ENCODE measurements at places on chromosomes 4 and X.

- DNase-seq = peak; percentile 85
Measured at GRCh38 chr4:159191989-159192388, 89.1 kb downstream of the RAPGEF2 start.

DNA sequence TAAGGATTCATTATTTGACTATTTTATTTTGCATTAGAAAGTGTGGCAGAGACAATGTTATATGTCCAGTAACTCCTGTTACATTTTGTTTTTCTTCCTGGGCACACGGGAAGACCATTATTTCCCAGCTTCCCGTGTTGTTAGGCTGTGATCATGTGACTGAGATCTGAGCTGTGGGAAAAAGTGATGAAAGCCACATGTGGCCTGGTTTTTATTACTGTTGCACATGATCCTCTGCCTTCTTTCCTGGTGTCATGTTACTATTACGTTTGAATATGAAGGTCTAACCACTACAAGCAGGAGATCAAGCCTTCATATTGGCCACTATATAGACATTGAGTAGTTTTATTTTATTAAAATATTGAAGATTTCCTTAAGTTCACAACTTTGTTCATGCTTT lies 28.2 kb upstream of the MID1 start:
- DNase-seq = peak; percentile 1

DNA sequence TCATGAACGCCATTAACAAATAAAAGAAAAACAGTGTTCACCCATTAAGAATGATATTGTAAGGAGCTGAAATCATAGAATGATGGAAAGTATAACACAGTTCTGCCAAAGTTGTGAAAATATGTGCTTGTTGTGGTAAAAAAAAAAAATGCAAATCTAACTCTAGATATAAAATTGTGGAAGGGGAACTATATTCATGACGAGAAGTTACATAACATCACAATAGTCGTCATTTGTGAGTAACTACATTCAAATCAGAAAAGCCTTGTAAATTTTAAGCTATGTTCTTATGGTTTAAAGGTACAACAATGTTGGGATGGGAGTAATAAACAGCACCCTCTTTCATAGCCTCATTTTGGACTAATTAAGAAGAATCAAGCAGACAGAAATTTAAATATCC lies 57.6 kb upstream of the PRDM8 start:
- no peak for DNase-seq

GRCh38 chr4:153725136-153725830 lies 34.5 kb downstream of the RNF175 start:
- DNase-seq = no peak

- no peak for DNase-seq
Measured at GRCh38 chrX:40076750-40077575, 20.8 kb downstream of the BCOR start.

- no peak for DNase-seq
Measured at GRCh38 chr4:139799615-139800014, 134.0 kb downstream of the MGST2 start.

DNA sequence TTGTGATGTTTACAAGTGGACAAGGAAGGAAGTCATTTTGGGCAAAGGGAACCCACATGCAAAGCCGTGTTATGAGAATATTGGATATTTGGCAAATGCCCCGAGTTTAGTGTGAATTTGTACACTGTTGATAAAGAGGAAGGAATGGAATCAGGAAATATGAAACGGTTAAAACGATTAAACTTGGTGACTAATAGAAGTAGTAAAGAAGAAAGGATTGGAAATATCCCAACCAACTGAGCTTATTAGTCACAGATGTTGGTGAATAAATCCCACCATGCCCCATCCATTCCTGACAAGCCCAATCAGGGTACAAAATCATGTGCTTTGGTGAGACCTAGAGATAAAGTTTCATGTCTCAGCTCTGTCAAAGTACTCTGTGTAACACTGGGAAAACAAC lies 22.0 kb downstream of the ARHGAP24 start:
- DNase-seq = no peak

GRCh38 chr4:139241784-139242151 lies 38.3 kb downstream of the MGARP start:
- DNase-seq = no peak

DNA sequence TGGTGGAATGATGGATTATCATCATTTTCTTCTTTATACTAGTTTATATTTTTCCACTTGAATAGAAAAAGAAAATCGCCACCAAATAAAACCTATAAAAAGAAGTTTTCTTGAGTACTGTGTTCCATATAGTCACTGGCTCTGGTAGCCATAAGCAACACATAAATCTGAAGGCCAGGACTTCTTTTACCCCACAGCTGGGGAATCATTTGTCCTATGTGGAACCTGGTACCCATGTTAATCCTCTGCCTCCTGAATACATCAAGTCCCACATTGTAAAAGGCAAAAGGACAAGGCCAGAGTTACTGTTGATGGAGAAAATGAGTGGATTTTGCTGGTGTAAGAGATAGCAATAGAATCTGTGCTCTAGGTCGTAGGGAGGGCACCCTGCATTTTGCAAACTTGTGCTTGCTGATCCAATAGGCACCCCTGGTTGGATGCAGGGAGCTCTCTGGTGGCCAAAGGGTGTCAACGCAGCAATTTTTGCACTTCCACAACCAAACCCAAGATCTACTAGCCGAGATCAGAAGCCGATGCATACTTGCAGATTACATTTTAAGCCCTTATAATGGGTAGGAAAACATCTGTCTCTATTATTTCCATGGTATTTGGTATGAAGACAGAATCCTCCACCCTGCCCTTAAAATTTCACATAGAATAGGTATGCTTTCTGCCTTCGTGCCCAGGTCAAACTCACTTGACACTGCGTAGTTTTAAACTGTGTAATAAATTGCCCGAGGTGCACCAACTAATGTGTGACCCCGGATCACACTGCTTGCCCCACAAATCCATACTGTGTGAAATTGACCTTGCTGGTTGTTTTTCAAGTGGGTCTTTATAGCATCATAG lies 146.2 kb upstream of the SCML1 start:
- DNase-seq = peak; percentile 75

- DNase-seq = no peak
Measured at GRCh38 chrX:46681849-46682248, 77.1 kb downstream of the SLC9A7 start.

DNA sequence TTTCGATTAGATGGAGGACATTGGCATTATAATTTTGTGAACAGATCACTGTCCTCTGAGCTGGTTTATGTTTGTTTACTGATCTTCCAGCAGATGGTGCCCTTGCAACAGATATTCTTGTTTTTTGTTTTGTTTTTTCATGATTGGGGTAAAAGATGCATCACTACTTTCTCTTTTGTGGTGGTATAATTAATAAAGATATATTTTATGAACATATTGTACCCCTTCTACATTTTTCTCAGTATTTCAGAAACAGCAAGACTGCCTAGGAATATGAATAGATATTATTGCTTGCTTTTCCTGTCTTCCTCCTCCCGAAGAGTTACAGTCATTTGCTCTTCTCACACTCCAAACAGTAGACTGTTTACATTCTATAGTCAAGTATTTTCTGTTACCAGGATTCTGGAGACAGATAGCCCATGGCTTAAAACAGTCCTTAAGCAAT lies 905.2 kb downstream of the TRAM1L1 start:
- peak; percentile 70 for DNase-seq

GRCh38 chrX:134171661-134172587 lies 65.1 kb upstream of the CCDC160 start:
- DNase-seq = peak; percentile 57

DNA sequence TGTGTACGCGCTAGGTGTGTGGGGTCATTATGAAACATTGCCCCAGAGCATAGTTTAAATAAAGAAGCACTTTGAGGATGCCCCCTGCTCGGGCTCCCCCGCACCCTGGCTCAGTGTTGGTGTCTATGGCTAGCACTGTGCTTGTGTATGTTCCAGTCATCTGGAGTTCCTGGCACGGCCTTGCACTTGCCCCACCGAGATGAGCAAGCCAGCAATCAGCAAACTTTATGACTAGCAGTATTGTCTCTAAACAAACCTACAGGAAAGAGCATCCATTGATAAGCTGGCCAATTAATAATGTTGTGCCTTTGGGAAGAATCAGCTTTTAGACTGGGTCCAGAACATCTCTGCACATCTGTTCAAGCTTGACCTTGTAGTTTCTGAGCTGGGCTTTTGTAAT lies 707 bp upstream of the SHROOM4 start:
- DNase-seq = no peak

GRCh38 chr4:80070880-80071603 lies 2.0 kb downstream of the ANTXR2 start:
- DNase-seq = no peak

GRCh38 chrX:136212557-136213111 lies 38.6 kb downstream of the MAP7D3 start:
- DNase-seq = no peak

GRCh38 chrX:10175319-10175871 lies 18.6 kb downstream of the CLCN4 start:
- peak; percentile 11 for DNase-seq

DNA sequence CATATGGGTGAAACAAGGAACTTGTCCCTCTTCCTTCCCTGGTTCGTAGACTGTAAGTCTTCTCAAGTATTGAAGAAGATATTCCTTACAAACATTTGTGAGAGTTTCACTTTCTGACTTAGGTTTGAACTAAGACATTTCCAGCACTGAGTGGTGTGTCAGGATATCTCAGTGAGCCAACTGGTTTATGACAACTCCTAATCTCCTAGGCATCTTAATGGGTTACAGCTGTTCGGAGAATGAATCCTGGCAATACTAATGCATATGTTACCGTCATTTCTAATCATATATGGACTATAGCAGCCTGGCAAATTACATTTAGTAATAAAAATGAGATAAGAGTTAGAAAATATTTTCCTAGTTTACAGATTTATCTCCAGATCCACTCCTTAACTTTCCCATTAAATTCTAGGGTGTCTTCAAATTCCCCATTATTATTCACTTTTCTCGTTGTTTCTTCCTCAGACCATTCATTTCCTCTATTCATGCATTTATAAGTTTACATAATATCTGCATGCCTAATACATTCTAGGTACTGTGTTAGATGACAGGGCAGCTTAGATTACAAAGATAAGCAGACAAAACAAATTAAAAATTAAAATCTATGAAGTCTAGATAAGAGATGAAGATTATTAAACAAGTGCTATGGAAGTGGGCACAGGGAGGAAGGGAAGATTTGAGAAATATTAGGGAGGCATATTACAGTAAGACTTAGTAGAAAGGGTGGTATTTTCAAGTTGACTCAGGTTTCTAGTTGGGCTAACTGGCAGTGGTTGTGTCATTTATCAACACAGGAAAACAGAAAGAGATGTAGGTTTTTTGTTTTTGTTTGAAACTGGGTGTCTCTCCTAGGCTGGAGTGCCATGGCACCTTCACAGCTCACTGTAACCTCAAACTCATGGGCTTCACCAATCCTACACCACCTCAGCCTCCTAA lies 173.9 kb downstream of the WDFY3 start:
- no peak for DNase-seq

DNA sequence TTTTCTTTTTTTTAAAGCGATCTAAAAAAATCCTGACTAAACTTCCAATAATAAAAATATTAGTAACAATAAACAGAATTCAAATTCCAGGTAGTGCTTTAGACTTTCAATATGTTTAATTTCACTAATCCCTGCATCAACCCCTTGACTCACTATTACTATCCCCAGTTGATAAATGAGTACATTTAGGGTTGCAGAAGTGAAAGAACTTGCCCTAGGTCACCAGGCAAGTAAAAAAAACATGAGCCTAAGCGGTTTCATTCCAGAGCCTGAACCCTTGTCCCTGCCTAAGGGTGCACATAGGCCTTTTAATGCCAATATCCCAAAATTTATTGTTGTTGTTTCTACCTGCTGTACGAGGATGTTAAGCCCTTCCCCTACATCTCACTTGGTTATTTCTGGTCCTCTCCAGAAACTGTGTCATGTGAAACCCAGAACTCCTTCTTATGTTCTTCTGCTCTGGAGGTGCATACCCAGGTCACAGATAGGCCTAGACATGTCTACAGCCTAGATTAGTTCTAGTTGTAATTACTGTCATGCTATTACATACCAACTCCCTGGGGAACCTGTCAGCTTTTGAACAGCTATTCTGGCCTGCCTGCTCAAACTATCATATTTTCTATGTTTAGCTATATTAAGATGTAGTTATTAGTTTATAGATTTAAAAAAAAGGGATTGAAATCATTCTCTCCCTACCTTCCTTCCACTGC lies 244.5 kb upstream of the PITX2 start:
- no peak for DNase-seq

GRCh38 chr4:966266-967112 lies 6.9 kb downstream of the DGKQ start:
- no peak for DNase-seq

GRCh38 chr4:138838251-138838650 lies 177.3 kb upstream of the NOCT start:
- no peak for DNase-seq

GRCh38 chr4:89142691-89143669 lies 31.6 kb downstream of the TIGD2 start:
- no peak for DNase-seq

GRCh38 chrX:11130136-11130535 lies 19.0 kb downstream of the HCCS start:
- DNase-seq = no peak

DNA sequence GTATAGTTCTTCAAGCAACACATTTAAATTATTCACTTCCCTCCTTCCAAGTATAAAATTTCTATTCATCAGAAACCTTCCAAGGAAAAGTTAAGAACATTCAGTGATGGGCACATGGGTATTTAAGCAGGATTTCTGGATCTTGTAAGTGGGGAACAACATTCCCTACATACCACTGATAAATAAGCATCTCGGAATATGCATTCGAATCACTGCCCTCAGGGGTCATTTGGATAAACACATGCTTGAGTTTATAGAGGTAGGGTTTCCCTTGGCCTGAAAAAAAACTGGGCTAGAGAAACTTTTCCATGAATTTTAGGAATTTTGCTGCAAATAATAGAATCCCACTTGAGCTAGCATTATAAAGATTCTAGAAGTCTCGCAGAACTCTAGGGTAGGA lies 143.9 kb downstream of the SOX3 start:
- DNase-seq = no peak

DNA sequence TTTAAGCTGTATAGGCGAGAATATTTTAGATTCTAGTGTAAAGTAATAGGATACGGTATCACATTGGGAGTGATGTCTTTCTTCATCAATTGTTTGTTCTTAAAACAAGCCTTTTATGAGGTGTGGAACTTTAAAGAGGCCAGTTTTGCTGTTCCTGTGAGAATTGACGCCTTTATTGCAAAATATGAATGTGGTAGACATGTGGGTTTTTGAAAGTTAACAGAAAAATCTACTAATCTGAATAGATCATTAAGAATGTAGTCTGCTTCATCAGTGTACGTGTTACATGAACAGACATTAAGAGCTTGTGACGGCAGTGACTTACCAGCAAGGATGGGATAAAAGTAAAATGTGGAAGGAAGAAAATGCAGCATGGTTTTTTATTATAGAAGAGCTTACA lies 63.8 kb downstream of the STOX2 start:
- no peak for DNase-seq

GRCh38 chr4:106503116-106504050 lies 134.8 kb upstream of the GIMD1 start:
- no peak for DNase-seq

GRCh38 chr4:23163647-23164436 lies 471.1 kb downstream of the GBA3 start:
- DNase-seq = no peak

GRCh38 chr4:184234155-184234554 lies 16.5 kb upstream of the ENPP6 start:
- no peak for DNase-seq

- no peak for DNase-seq
Measured at GRCh38 chrX:130145123-130145522, 20.5 kb downstream of the AIFM1 start.

All from OCI-M1 (cell line).